ENCODE measurements at places on chromosomes 11 and 22. TPM values are rescaled to one million over a fixed set of nuclear protein-coding genes. Genes with fewer than 3 reads are reported as not detected.

- H3K4me1 ChIP-seq: peaks cover 31% of the 10 kb centered on the region
- no peak for DNase-seq
- no peak overlapping the region for H3K27ac ChIP-seq
Measured at GRCh38 chr22:25449781-25450317, 114.6 kb upstream of the GRK3 start.

The MPZL3 gene
- 6.9 TPM for total RNA-seq

- no peaks in the 10 kb centered on the region for H3K27me3 ChIP-seq
- H3K36me3 ChIP-seq: peaks cover 6% of the 10 kb centered on the region
- H3K27ac ChIP-seq: no peak overlapping the region
Measured at GRCh38 chr11:123083623-123084029, 21.7 kb upstream of the HSPA8 start.

The HPX gene
- 0.45 TPM for total RNA-seq

- no peak overlapping the region for H3K4me3 ChIP-seq
- H3K36me3 ChIP-seq: no peaks in the 10 kb centered on the region
- no peak for DNase-seq
Measured at GRCh38 chr11:113372309-113372708, 15.3 kb upstream of the ANKK1 start.

DNA sequence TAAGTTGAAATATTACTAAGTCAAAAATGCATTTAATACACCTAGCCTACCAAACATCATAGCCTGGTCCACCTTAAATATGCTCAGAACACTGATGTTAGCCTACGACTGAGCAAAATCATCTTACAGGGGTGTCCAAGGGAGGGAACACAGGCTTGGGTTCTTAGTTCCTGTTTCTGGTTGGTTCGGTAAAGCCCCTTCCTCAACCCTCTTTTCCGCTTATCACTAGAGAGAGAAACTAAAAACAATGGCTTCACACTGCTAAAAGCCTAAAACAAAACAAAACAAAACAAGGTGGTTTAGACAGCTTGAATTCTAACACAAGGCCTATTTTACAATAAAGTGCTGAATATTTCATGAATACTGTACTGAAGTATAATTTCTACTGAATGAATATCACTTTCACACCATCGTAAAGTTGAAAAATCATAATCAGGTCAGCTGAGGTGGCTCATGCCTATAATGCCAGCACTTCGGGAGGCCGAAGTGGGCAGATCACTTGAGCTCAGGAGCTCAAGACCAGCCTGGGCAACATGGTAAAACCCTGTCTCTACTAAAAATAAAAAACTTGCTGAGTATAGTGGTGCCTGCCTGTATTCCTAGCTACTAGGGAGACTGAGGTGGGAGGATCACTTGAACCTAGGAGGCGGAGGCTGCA is 118.0 kb downstream of the SIK3 start:
- H3K4me3 ChIP-seq: no peak overlapping the region
- no peaks in the 10 kb centered on the region for H3K4me1 ChIP-seq
- no peak overlapping the region for H3K27ac ChIP-seq
- no peaks in the 10 kb centered on the region for H3K27me3 ChIP-seq
- no peak for DNase-seq

DNA sequence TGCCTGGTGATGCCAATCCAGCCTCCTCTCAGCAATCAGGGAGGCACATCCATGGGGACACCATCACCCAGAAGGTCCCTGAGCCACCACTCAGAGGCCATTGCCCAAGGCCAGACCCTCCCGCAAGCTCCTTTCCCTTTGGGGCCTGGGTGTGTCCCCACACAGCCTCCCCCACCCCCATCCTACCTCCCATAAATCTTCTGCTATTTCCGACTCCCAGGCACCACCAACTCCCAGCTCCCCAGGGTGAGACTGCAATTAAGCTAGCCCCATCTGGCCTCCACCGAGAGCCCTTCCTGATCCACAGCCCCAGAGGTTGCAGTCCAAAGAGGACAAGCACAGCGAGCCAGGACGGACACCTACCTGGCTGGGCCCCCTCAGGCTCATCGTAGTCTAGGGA is 6.3 kb downstream of the ARHGAP1 start:
- no peaks in the 10 kb centered on the region for H3K4me1 ChIP-seq
- H3K27me3 ChIP-seq: no peaks in the 10 kb centered on the region
- DNase-seq: no peak
- H3K4me3 ChIP-seq: no peak overlapping the region
- peaks cover 12% of the 10 kb centered on the region for H3K36me3 ChIP-seq

All from Calu3 (cell line).